Activated CD4-positive, alpha-beta T cell treated with anti-CD3 and anti-CD28 coated beads, Interleukin-2, Interleukin-4, amounts not matched to agents 100 ng/mL and 50 ng/mL, durations not matched to agents 16 hours and 8 hours (primary cell): ENCODE measurements at places on chromosomes 3 and 15.

- DNase-seq: no peak
These were observed 68.2 kb downstream of the CD200R1L start for GRCh38 chr3:112778353-112778948.

DNA sequence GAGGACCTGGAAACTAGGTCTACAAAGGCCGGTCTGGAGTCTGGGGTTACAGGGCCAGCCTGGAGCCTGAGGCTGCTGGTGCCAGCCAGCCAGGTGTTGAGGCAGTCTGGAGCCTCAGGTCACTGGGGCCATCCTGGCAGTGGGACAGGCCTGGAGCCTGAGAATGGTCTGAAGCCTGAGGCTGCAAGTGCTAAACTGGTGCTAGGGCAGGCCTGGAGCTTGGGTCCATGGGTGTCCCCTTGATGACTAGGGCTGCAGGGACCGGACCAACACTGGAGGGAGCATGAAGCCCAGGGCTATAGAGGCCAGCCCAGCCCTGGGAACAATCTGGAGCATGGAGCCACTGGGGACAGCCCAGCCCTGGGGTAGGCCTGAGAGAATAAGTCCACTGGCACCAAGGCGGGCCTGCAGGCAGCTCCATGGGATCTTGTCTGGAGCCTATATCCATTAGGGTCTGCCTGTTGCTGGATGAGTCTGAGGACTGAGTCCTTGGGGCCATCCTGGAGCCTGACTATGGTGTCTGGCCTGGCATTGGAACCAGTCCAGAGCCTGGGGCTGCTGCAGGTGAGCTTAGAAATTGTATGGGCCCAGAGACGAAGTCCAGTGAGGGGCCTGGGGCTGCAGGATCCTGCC is 101.9 kb downstream of the GLDN start:
- no peak for DNase-seq

- DNase-seq: no peak
These were observed 239.6 kb downstream of the GBE1 start for GRCh38 chr3:81521855-81522254.

GRCh38 chr15:31041610-31042009 is 50.2 kb upstream of the MTMR10 start:
- no peak for DNase-seq

DNA sequence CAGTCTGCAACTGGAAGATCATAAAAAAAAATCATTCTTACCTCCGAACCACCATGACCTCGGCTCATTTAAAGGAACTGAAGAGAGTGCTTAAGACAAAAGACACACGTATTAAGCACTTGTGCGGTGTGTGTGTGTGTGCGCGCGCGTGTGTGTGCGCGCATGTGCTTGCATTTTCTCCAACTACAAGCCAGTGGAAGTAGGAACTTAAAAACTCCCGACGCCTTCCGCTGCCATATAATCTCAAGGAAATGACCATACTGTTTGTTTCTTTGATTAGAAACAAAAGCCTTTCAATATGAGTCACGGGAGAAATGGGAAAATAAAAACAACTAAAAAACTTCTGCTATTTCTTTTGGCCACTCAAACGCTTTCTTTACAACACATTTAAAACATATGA is 32.4 kb downstream of the FRMD4B start:
- no peak for DNase-seq

DNA sequence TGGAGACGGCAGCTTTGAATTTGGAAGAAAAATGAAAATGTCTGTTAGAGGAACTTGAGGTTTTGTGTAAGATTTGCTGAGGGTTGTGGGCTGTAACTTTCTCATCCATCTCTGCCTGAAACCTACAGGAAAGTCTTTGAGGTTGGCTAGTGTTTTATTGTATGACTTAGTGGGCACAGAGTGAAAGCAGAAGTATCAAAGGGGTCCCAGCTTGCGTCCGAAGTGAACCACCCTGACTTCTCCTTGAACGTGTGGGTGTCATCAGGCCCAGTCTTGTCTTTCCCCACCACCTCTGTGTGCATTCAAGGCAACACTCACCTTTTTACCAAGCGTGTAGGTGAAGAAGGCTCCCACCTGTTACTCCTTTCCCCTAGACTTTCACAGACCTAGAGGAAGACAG is 682.1 kb upstream of the CFAP20DC start:
- no peak for DNase-seq

DNA sequence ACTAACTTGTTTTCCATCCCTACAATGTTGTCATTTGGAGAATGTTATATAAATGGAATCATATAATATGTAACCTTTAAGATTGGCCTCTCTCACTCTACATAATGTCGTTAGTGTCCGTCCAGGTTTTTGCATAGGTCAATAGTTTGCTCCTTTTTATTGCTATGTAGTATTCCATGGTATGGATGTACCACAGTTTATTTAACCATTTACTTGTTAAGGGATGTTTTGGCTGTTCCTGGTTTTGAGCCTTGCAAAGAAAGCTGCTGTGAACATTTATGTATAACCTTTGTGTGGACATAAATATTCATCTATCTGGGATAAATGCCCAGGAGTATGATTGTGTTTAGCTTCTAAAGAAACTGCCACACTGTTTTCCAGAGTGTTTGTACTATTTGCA is 34.1 kb upstream of the SEC22A start:
- DNase-seq: no peak

- DNase-seq: no peak
These were observed 129.2 kb upstream of the TSC22D2 start for GRCh38 chr3:150278843-150279381.

DNA sequence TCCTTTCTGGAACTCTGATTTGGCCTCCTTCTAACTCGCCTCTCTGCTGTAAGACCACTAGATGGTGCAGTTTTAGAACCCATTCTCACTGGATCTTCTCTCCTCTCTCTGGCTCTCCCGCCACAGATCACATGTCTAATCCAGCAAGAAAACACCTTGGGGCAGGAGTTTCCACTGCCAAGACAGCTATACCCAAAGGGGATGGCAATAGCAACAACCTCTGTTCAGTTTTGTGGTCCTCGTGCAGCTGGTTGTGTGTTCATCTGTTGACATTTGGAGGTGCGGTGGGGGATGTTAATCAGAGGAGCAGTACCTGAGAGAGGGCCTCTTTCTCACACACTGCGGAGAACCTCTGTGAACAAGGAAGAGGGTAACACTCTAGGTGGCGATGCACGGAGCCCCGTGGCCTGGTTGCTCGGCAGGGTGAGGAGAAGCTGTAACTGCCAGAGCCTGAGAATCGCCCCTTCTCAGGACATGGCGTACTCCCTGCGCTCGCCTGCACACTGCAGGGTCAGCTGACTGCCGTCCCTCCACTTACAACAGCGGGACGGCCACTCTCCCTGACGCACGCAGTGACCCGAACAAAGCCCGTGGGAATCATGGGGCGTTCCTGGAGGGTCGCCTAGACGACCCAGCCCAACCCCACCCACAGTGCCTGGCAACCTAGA is at the start of gene TEX55:
Gene TEX55 (plus strand): TSS at position 666 of the 668 bp plus-strand sequence. CDS start 25 bp downstream, outside the sequence.
- peak; percentile 24 for DNase-seq

- DNase-seq: no peak
These were observed 100.7 kb downstream of the TBL1XR1 start for GRCh38 chr3:177096615-177097014.

DNA sequence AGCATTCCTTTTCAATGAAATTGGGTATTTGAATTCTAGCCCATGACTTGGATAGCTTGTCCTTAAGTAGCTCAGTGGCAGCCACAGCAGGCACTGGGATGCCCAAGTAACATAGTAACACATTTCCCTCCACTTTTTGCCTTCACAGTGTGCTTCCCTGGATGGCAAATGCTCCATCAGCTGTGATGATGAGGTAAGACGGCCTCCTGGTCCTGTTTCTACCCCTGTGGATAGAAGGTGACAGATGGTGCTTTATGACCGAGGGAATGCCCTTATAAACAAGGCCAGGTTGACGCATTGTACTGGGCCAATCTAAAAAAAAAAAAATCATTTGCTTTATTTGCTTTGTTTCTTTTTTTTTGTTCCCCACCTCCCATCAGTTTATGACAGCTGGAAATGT is 41.8 kb upstream of the LRTM1 start:
- DNase-seq: no peak

DNA sequence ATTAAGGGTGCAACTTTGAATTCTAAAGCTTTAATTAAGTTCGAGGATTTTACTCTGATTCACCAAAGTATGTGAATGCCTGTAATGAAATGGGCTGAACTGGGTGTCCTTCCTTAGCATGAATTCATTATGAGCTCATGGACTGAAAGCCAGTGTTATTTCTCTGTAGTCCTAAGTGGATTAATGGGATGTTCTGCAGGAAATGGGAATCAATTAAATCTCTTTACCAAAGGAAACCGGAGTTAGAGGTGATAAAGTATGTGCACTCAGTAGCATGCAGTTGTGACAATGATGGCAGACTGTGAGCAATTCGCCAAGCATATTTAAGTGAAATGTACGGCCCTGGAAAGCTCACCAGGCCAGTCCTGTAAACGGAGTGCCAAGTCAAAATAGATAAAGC is 138.7 kb downstream of the CHL1 start:
- DNase-seq: no peak
